Lower leg skin (tissue), 4 donors: ENCODE measurements at places on chromosomes 4 and X. TPM values are rescaled to one million over a fixed set of nuclear protein-coding genes. Genes with fewer than 3 reads are reported as not detected.

- no peak for DNase-seq
Measured at GRCh38 chr4:5340991-5341451, 289.7 kb downstream of the STK32B start.

- DNase-seq: no peak
Measured at GRCh38 chr4:127145006-127145540, 487.7 kb upstream of the INTU start.

GRCh38 chr4:22482250-22483127 is 33.4 kb downstream of the ADGRA3 start:
- DNase-seq: no peak

PDCL2 gene
- not detected for total RNA-seq

GRCh38 chrX:31658360-31658759 is 586.5 kb upstream of the FTHL17 start:
- no peak for DNase-seq

DNA sequence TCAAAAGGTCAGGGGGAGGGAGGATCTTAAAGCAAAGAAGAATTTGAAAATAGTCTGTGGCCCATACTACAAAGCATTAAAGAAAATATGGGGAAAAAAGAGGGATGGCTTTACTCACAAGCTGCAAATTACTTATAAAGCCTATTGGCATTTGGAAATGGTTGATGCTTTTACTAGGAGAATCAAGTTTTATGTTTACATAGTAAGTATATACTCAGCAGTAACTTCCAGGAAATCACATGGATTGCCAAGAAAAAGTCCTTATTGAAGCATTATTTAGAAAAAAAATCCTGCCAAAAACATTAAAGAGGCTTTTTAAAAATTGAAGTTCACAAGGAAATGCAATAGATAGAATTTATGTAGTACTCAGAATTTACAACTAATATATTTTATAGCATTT is 8.4 kb upstream of the SH3RF1 start:
- DNase-seq: no peak

DNA sequence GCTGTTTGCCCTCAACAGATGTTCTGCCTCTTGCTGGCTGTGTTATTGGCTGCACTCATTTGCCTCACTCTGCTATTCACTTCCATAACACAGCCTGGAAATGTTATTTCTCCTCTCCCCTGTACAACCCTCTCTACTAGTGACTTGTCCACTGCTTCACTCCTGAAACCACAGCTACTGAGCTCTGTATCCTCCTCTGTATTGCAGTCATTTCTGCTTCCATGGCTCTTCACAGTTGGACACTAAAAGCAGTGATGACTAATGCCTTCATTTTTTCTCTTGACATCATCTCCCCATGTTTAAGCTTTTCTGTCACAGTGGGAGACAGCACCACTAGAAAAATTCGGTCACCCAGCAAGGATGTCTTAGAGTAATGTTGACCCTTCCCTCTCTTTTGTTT is 123.0 kb upstream of the PPP1R2C start:
- DNase-seq: no peak

CXCL1 gene
- total RNA-seq: 1.6 TPM

- DNase-seq: peak; percentile 60
Measured at GRCh38 chrX:68936126-68936525, 107.3 kb downstream of the EFNB1 start.
